DND-41 (cell line): ENCODE measurements at places on chromosomes 5 and 9.

- DNase-seq: no peak
These were observed 107.3 kb downstream of the ADAMTS2 start for GRCh38 chr5:179237770-179238627.

- DNase-seq: no peak
These were observed 41.4 kb downstream of the PDE8B start for GRCh38 chr5:77251921-77252320.

GRCh38 chr9:110048976-110049698 lies 158.8 kb downstream of the C9orf152 start:
- DNase-seq: peak; percentile 41

GRCh38 chr5:83750749-83751148 lies 30.1 kb upstream of the HAPLN1 start:
- no peak for DNase-seq

GRCh38 chr9:132896906-132897305 lies 18.2 kb downstream of the SPACA9 start:
- no peak for DNase-seq

DNA sequence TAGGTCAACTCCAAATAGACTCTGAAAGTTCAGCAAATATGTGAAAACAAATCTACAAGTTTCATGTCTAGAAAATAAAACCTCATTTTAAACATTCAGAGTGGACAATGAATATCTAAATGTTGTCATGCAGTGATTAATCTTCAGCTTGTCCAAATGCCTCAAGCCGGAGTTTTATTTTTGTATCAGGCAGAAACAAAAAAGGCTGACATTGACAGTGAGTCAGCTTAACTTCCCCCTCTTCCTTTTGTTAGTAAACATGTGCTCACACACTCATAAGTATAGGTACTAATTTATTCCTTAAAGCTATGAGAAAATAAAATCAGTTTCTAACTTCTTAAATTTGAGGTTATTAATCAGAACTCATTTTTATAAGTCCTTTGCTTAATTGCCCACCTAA lies 467.9 kb upstream of the DAB2 start:
- no peak for DNase-seq

GRCh38 chr5:6419340-6419852 lies 29.3 kb upstream of the UBE2QL1 start:
- no peak for DNase-seq

GRCh38 chr5:122756264-122756911 lies 18.5 kb upstream of the SNX2 start:
- no peak for DNase-seq

DNA sequence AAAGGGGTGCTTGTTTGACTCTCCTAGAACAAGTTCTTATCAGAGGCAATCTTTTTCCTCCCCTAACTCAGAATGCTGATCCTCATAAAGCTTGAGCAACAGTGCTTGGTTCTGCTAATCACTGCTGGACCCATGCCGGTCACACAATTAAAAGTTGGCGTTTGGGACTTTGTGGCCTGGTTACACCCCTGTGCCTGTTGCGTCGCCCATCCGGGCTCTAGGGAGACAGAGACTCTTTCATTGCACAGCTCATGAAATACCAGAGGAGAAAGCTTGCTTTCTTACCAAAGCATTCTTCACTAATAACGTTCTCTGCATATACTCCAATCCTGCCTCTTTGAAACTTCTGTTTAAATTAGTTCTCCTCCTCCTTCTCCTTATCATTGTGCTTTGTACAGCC lies 301.1 kb downstream of the NR3C1 start:
- no peak for DNase-seq

DNA sequence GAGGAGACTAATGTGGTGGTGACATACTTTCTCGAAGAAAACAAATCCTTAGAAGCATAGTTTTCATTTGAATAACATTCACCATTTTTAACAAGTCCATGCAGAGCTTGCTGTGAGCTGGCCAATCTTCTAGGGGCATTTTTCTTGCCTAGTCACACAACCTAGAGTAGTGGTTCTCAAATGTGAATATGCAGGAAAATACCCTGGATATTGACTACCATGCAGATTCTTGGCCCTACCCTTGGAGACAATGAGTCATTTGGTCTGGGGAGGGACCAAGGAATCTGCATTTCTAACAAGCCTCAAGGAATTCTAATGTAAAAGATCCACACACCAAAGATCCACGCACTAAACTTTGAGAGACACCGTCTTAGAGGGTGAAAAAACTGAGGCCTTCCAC lies 23.5 kb downstream of the GDNF start:
- DNase-seq: no peak

GRCh38 chr9:107794259-107794658 lies 304.7 kb upstream of the KLF4 start:
- no peak for DNase-seq

DNA sequence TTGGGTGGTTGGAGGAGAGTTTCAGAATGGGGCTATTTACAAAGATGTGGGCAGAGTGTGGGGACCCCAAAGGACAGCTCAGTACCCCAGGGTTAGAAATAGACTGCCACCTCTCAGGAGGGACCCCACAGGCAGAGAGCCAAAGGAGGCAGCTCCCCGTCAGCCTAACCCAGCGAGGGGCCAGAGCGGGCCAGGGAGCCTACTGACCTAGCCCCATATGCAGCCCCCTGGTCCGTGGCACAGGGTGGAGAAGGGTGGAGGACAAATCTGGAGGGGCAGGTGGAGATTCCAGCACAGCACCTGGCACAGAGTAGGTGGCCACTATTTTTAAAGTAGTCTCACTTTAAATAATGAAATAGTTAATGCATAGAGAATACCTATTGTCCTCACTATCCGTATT lies 67.2 kb upstream of the ANGPTL2 start:
- no peak for DNase-seq

GRCh38 chr9:106921341-106921899 lies 58.5 kb downstream of the ZNF462 start:
- peak; percentile 31 for DNase-seq

- no peak for DNase-seq
These were observed 323.0 kb downstream of the SPOCK1 start for GRCh38 chr5:137176126-137176525.

DNA sequence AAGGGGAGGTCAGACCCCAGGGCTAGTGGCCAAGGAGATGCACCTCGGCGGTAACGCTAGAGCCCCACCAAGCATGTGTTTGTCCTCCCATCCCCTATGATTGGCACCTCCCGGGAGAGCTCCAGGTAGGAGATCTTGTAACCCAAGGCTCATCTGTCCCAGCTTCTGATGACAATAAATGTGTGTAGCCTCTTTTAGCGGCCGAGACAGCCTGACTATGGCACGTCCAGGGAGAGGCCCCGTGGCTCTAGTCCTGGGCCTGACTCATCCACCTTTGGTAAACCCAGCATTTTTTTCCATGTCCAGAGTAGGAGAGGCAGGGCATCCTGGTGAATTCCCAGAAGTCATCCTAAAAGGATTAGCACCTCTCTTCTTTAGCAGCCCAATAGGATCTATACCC lies 39.2 kb downstream of the IRF1 start:
- DNase-seq: no peak

DNA sequence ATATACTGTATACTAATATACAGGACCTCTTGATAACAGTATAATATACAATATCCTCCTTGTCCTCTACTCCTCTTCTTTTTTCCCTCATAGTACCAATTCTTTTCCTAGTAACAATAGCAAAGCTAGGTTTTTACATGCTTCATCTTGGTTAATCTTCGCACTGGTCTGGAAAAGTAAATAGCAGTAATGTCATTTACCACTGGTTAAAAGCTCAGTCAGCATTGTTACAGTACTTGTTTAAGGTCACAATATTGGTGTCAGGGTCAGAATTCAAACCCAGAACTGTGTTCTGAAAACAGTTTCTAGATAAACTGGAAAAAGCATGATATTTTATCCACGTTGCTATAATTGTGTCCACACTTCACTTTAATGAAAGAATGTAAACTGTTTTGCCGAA lies 692.4 kb upstream of the CDH6 start:
- DNase-seq: no peak

GRCh38 chr9:27247756-27248155 lies 49.2 kb downstream of the EQTN start:
- DNase-seq: peak; percentile 11

DNA sequence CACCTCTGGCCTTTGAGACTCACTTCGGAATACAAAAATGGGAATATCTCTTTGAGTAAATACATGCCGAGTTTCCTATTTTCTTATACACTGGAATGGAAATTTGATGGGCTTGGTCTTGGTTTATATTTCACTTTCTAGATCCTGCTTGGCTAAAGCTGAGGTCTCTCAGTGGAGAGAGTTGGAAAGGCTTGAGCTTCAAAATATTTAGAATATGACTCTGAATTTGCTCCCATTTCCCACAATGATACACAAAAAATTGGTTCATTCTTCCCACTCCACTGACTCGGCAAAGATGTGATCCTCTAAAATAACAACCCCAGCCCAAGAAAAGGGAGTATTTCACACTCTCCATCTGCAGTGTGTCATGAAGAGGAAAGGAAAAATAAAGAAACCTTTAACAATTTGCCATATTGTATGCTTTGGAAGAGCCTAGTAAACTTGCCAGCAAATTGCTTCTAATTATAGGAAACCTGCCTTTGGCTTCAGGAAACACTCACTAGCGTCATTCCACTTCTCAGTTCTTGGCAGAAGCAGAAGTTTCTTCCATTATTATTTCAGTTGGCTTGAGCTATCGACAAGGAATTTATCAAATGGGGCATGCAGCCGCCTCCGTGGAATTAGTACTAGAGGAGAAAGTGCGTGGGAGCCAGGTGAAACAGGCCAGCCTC lies 302.9 kb downstream of the NSG2 start:
- no peak for DNase-seq

- DNase-seq: no peak
These were observed 16.7 kb downstream of the EXOC3 start for GRCh38 chr5:459562-460272.
